GM13977 (cell line): ENCODE measurements at places on chromosomes 1 and 21.

DNA sequence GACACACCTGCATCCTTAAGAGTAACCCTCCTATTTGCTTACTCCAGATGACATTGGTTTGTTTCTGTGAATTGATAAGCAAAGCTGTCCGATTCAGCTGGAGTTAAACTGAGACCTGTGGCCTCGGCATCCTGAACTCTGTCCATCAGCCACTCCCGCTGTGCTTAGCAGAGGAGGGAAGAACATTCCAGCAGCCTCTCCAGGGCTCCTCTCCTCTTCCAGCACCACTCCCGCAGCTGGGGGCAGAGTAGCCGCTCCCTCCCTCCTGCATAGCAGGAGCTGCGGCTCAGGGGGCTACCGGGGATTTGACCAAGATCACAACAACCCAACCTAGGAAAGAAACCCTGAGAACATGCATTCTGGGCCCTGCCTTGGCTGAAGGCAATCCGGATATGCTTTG lies 8.8 kb downstream of the LRRC38 start:
- DNase-seq = no peak

DNA sequence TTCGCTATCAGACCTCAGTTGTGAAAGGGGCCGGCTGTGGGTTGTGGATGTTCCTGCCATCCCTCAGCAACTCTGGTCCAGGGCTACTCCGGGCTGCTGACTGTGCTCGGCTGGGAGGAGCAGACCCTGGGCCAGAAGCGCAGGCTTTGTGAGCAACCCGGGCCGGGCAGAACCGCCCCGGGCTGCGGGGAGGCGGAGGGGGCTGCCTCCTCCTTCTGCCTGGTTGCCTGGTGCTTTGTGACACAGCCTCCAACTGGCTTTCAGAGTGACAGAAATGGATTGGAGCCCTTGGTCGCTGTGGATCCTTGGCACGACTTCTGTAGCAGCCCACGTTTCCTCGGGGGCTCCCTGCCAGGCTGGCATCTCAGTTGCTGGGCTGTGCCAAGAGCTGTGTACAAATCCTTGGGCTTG lies 10.0 kb downstream of the DRAXIN start:
- no peak for DNase-seq

GRCh38 chr21:18373606-18374005 lies 30.0 kb downstream of the TMPRSS15 start:
- no peak for DNase-seq

DNA sequence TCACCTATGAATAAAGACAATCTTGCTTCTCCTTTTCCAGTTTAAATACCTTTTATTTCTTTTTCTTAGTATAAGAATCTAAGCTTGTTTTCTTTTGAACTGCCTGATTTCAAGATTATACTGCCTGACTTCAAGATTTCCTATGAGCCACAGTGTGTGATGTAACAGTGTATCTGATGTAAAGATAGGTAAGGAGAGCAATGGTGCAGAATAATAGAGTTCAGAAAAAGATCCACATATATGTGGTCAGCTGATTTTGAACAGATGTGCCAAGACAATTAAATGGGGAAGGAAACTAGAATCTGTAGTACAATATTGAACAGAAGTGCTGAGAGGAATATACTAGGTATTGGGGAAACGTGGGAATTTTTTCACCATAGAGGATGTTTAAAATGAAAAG lies 21.0 kb downstream of the EXO1 start:
- DNase-seq = no peak

DNA sequence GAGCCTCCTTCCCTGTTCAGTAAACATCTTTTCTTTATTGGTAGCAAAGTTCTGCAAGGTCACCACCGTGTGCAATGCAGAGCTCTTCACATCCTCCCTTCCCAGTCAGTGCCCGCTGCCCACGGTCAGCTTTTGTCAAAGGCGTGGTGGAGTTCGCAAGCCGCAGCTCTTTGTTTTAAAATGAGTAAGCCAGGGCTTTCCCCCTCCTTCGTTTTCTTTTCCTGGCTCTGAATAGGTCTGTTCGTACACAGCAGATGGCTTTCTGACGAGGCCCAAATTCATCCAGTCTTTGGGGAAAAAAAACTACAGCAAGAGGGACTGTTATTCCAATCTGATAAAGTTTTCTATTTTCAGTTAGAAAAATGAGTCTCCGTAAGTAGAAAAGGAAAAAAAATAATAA lies 153.2 kb downstream of the LRIG2 start:
- peak; percentile 39 for DNase-seq

DNA sequence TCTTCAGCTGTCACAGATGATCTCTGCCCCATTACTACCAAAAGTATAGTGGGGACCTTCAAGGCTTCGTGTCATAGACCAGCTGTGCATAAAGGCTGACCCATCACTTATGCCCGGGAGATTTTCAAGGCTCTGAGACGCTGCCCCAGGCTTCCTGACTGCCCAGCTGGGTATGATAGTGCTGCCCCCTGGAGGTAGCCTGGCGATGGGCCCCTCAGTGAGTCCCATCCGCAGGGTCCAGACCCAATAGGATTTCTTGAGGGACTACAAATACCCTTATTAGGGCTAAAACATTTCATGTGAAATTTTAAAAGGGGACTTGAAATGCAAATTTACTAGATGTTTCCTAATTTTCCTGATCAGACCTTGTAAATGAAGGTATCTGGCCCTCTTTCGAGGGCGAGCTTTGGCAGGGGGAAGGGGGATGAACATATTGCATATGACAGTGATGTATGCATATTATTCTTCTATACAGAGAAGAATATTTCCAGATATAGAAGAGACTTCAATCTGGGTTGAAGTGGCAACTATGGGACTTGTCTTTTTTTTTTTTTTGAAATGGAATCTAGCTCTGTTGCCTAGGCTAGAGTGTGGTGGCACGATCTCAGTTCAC lies 11.7 kb upstream of the FCMR start:
- peak; percentile 70 for DNase-seq

GRCh38 chr1:6033986-6034749 lies 11.5 kb upstream of the KCNAB2 start:
- DNase-seq = no peak

- peak; percentile 74 for DNase-seq
Measured at GRCh38 chr1:26597629-26598039, 68.1 kb downstream of the RPS6KA1 start.

DNA sequence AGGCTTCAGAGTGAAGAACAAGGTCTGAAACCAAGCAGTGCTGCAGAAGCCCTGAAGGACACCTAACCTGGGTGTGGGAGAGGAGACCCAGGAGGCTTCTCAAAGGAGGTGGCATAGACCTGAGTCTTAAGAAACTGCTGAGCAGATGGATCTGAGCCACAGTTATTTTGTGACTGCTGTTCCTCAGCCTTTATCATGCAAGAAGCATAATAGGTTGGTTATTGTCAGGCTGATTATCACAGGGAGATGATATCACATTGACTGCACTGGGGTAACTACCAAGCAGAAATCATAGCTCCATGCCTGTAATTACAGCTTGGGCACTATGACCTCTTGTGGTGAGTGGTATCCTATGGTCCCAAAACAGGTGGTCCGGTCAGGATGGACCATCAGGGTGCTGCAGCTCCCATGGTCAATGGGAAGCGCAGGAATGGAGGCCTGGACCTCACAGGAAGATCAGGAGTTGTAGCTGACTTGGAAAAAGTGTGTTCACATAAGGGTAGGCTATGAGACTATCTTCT lies 11.5 kb upstream of the ATP2B4 start:
- DNase-seq = no peak

- no peak for DNase-seq
Measured at GRCh38 chr21:31730712-31731055, 1.2 kb downstream of the SCAF4 start.

DNA sequence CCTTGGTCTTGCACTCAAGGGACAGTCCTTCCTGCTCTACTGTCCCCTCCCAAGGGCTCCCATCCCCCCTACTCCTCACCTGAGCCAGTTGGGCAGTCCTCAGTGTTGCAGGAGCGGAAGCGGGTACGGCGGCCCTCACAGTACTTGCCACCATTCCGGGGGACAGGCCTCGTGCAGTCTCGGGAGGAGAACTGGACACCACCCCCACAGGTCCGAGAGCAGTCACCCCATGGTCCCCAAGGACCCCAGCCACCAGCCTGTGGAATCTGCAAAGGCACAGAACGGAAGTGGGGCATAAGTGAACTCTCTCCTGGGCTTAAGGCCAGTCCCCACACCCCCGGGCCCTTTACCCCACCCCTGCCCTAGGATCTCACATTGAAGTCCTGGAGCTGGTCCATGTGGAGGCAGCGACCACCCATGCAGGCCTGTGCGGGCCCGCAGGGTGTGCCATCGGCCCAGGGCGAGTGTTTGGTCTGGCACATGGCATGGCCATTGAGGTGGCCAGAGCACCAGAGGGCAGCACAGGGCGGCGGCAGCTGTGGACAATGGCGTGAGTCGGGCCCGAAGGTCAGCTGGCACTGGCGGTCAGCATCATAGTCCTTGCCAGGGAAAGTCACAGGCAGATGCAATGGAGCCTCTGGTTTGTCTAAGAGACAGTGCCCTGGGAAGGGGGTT lies 5.2 kb downstream of the ADAMTS4 start:
- DNase-seq = no peak

GRCh38 chr1:19728413-19729145 lies 63.9 kb downstream of the HTR6 start:
- no peak for DNase-seq

DNA sequence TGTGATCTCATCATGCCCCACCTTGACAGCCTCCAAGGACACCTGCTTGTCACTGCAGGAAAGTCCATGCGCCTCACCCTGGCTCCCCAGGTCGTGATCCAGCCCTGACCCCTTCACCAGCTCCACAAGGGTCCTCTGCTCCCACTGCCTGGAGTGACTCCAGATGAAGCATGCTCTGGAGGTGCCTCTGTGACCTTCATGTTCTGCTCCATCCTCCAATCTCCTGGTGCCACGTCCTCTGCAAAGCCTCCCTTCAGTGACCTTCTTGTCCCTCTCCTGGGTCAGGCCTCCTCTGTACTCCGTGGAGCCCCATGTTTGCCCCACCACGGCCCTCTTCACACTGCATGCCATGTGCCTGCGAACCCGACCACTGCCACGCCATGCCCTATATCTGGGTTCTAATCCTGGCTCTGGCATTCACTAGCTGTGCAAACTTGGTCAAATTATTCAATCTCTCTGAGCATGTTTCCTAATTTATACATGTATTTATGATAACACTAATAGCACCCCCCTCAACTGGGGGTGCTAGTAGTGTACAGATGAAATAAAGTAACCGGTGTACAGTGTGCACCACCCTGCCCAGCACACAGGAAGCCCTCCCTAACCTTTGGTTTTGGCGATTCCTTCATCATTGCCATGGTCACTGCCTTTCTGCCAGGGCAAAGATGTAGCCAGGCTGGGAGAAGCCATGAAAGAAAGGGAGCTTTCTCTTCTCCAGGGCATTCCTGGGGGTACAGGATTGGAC lies 77.4 kb downstream of the STUM start:
- DNase-seq = no peak

DNA sequence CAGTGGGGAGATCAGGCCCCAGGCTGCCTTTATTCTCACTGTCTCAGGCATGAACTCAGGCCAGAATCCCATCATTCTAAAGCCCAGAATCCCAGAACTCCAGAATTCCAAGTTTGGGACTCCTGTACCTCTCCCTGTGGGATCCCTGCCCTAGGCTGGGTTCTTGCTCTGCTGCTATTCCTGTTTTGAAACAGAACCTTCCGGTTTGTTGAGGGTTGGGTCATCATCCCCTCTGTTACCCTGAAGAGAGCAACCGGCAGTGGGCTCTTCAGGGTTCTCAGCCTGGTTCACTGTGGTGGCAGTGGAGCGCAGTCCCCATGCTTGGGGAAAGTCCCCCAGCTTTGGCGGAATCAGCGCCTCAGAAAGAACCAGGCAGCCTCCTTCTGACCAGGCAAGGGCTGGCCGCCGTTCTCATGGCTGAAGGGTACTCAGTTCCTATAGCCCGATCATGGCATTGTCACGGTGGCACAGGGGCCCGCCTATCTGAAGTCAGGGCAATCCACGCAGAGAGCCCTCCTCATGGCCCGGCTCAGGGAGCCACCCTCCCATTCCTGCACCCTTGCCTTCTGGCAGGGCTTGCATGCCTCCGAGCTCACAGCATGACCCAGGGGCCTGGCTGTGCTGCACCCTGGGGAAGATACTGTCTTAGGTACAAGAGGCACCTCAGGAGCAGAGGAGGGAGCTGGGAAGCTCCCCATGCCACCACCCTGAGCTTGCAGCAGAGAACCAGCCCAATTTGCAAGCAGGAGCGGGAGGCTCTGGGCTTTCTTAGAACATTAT lies 335.6 kb upstream of the VAMP3 start:
- DNase-seq = no peak

DNA sequence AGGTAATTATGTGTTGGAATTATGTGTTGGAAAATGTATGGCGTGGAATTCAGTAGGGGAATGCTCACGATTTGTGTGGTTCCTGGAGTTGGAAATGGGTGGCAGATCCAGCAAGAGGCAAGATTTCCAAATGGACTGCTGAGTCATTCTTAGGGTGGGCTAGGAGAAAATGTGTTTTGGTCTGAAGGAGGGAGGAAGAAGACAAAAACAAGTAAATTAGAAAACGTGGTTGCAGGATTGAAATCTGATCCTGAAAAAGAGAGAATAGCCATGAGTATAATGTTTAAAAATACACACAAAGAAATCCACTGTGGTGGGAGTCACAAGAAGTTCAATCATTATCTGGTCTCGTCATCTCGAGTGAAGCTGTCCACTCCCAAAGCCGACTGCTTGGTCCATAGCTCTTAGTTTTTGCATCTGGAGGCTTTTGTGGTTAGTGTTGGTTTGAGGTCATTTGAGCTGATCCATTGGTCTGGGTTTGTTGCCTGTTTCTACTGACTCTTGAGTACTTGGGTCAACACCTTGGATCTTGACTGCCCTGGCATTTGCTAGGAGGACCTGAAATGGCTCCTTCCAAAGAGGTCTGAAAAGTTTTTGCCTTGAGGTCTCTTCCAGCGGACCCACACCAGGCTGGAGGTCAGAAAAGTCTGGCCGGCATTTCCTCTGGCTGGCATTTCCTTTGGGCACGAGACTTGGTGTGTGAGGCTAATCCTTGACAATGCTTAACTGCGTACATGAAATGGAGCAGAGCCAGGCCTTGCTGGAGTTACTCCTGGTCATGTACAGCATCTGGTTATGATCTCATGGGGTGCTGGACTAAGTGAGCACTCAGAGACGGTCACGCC lies 9.2 kb downstream of the MX2 start:
- no peak for DNase-seq

GRCh38 chr1:55579332-55580001 lies 364.3 kb upstream of the USP24 start:
- no peak for DNase-seq

DNA sequence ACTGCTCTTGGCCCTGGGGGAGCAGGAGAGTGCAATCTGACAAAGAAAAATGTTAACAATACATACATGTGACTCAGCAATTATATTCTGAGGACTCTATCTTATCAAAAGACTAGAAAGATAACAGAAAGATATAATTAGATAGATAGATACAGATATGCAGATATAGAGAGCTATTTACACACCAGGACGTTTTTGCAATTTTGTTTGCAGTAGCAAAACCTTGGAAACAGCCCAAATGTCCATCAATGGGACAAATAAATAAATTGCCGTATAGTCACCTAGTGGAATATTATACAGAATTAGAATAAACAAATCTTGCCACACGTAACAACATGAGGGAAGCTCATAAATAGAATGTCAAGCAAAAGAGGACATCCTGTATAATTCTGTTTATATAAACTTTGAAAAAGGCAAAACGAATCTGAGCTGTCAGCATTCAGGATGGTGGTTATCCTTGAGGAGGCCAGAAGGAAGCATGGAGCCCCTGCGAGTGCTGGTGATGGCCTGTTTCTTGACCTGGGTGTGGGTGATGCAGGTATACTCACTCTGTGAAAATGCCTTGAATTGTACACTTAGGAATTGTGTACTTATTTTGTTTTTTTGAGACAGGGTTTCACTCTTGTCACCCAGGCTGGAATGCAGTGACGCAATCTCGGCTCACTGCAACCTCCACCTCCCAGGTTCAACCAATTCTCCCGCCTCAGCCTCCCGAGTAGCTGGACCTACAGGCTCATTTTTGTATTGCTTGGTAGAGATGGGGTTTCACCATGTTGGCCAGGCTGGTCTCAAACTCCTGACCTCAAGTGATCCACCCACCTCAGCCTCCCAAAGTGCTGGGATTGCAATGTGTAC lies 12.8 kb upstream of the TRIM63 start:
- no peak for DNase-seq
